ENCODE measurements at places on chromosomes 2 and 18. TPM values are rescaled to one million over a fixed set of nuclear protein-coding genes. Genes with fewer than 3 reads are reported as not detected.

DNA sequence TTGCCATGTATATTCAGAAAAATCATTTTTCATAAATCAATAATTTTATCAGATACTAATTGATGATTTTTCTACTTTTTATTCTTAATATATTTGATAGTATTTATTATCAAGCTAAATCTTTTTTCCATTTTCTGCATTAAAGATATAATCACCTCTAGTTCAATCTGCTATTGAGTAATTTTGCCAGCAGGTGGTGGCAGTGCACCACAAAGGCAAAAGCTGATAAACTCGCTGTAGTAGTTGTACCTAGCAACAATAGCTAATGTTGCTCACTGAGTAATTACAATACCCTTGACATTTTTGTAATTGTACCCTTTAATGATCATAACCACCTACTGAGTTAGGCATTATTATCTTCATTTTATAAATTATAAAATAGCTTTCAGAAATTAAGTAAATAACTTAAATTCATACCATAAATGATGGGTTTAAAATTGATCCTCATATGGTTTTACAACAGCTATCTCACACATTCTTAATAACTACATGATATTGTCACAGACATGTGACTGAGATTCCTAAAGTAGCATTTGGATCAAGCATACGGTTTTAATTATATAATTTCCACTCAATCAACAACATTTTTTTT, 52.0 kb upstream of the CALCRL start:
- DNase-seq: peak; percentile 39
- no peaks in the 10 kb centered on the region for H3K36me3 ChIP-seq
- H3K4me1 ChIP-seq: no peaks in the 10 kb centered on the region
- H3K27ac ChIP-seq: no peak overlapping the region

- H3K27me3 ChIP-seq: no peaks in the 10 kb centered on the region
- H3K4me3 ChIP-seq: no peak overlapping the region
- peaks cover 9% of the 10 kb centered on the region for H3K4me1 ChIP-seq
- DNase-seq: no peak
- H3K27ac ChIP-seq: no peak overlapping the region
- H3K36me3 ChIP-seq: peaks cover 6% of the 10 kb centered on the region
Observed at GRCh38 chr2:62056341-62056740, 139.6 kb upstream of the B3GNT2 start.

- H3K27ac ChIP-seq: no peak overlapping the region
- peaks cover 52% of the 10 kb centered on the region for H3K27me3 ChIP-seq
- DNase-seq: no peak
- H3K4me3 ChIP-seq: peak overlapping the region; percentile 8
- peaks cover 2% of the 10 kb centered on the region for H3K36me3 ChIP-seq
Observed at GRCh38 chr2:1995081-1995480, 250.8 kb upstream of the PXDN start.

GRCh38 chr2:10357193-10358169, 54.8 kb downstream of the HPCAL1 start:
- no peaks in the 10 kb centered on the region for H3K27me3 ChIP-seq
- H3K36me3 ChIP-seq: peaks cover 3% of the 10 kb centered on the region
- no peak overlapping the region for H3K4me3 ChIP-seq
- DNase-seq: no peak

- H3K4me3 ChIP-seq: no peak overlapping the region
- peaks cover 1% of the 10 kb centered on the region for H3K4me1 ChIP-seq
- H3K27me3 ChIP-seq: peaks cover 5% of the 10 kb centered on the region
- no peak overlapping the region for H3K27ac ChIP-seq
- no peaks in the 10 kb centered on the region for H3K36me3 ChIP-seq
- DNase-seq: no peak
Observed at GRCh38 chr2:64861452-64862397, 127.5 kb upstream of the SLC1A4 start.

- H3K36me3 ChIP-seq: no peaks in the 10 kb centered on the region
- no peaks in the 10 kb centered on the region for H3K4me1 ChIP-seq
- H3K4me3 ChIP-seq: no peak overlapping the region
- no peak for DNase-seq
Observed at GRCh38 chr2:208570851-208571763, 164.5 kb downstream of the PTH2R start.

- H3K36me3 ChIP-seq: no peaks in the 10 kb centered on the region
- no peak overlapping the region for H3K4me3 ChIP-seq
- H3K27me3 ChIP-seq: peaks cover 6% of the 10 kb centered on the region
- H3K4me1 ChIP-seq: no peaks in the 10 kb centered on the region
- DNase-seq: no peak
- no peak overlapping the region for H3K27ac ChIP-seq
Observed at GRCh38 chr2:128502200-128502599, 183.5 kb upstream of the HS6ST1 start.

- H3K36me3 ChIP-seq: no peaks in the 10 kb centered on the region
- H3K4me3 ChIP-seq: no peak overlapping the region
- no peaks in the 10 kb centered on the region for H3K4me1 ChIP-seq
Observed at GRCh38 chr18:79780547-79780946, 17.2 kb upstream of the KCNG2 start.

DNA sequence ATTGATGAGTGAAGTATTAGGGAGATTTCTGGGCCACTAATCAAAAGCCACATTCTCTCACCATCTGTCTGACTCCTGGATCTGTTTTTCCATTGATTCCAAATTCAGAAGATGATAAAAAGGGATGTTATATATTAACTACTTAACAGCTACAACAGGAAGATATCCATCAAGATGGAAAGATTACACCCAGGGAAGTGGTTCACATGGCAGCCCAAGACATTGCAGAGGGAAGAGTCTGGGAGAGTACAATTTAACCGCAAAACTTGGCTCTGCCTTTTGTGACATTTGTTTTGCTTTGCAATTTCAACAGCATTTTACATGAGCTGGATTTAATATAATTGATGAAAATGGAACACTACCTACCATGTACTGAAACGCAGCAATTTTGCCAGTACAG, 22.5 kb upstream of the TCF4 start:
- H3K4me3 ChIP-seq: no peak overlapping the region
- DNase-seq: no peak
- H3K36me3 ChIP-seq: no peaks in the 10 kb centered on the region
- no peaks in the 10 kb centered on the region for H3K4me1 ChIP-seq
- no peak overlapping the region for H3K27ac ChIP-seq
- no peaks in the 10 kb centered on the region for H3K27me3 ChIP-seq

DNA sequence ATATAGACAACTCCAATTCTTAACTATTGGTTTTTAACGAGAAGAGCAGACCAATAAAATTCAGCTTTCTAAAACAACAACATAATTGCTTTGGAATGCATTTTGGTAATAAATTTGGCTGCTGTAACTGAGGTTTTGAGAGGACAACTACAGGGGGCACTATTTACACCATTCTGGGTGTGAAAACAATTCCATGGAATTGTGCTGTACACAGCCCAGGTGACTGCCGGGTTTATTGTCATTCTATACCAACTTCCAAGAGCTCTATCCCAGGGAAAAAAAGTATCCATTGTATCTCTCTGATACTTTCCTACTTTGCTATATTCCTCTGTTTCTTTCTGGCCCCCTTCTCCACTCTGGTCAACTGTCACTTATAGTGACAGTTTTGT, 38.4 kb downstream of the IRS1 start:
- H3K27me3 ChIP-seq: no peaks in the 10 kb centered on the region
- no peak overlapping the region for H3K4me3 ChIP-seq
- H3K4me1 ChIP-seq: no peaks in the 10 kb centered on the region
- peaks cover 7% of the 10 kb centered on the region for H3K36me3 ChIP-seq
- DNase-seq: no peak

DNA sequence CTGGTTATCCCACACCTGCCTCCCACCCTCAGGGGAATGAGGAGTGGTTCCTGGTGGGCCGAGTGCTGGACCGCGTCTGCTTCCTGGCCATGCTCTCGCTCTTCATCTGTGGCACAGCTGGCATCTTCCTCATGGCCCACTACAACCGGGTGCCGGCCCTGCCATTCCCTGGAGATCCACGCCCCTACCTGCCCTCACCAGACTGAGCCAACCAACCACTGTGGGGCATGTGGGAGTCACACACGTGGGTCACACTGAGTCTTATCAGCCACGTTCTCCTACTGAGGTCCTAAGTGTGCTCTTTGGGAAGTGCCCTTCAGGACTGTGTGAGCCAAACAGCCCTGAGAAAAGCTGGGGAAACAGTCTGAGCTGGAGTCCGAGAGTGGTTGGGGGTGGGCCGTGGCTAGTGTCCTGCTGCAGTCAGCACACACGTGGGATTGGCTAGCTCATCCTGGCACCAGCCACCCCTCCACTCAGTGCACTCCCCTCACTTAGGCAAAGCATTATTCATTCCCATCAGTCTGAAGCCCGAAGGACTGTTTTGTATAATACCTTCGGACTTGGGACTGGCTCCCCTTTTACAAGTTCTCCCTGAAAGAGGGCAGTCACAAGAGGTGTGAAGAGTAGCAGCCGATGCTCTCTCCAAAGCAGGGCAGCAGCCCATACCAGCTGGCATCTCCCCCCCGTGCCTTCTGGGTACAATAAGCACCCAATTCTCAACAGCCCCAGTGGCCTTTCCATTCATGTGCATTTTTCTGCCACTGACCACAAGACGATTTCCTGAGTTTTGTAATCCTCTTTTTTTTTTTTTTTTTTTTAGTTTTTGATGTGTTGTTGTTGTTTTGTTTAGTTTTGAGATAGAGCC, 4.6 kb downstream of the TIGD1 start:
- no peak overlapping the region for H3K4me3 ChIP-seq
- H3K27ac ChIP-seq: no peak overlapping the region
- H3K27me3 ChIP-seq: no peaks in the 10 kb centered on the region
- peaks cover 30% of the 10 kb centered on the region for H3K4me1 ChIP-seq

GRCh38 chr2:32182667-32183066, 17.0 kb downstream of the SLC30A6 start:
- no peak for DNase-seq
- no peak overlapping the region for H3K4me3 ChIP-seq
- H3K27me3 ChIP-seq: no peaks in the 10 kb centered on the region

DNA sequence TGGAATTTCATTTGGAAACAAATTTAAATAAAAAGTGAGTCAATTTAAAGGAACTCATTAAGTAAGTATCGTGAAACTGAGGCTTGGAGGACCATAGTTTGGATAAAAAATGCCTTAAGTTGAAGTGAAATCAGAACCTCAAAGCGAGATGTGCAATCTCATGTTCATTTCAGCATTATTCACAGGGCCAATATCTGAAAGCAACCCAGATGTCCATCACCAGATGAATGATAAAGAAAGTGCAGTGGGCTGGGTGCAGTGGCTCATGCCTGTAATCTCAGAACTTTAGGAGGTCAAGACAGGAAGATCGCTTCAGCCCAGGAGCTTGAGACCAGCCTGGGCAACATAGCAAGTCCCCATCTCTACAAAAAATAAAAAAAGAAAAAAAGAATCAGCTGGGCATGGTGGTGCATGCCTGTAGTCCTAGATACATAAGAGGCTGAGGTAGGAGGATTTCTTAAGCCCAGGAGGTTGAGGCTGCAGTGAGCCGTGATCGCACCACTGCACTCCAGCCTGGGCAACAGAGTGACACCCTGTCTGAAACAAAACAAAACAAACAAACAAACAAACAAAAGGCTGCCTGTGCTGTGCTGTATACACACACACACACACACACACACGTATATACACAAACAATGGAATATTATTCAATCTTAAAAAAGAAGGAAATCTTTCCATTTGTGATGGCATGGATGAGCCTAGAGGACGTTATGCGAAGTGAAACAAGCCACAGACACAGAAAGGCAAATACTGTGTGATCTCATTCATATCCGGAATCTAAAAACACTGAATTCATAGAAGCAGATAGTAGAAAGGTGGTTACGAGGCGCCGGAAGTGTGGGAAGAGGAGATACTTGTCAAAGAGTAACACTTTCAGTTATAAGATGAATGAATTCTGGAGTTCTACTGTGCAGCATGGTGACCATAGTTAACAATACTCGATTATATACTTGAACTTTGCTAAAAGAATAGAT, 14.5 kb downstream of the SH3RF3 start:
- H3K4me3 ChIP-seq: peak overlapping the region; percentile 44
- H3K27ac ChIP-seq: peak overlapping the region; percentile 58
- DNase-seq: no peak
- peaks cover 6% of the 10 kb centered on the region for H3K27me3 ChIP-seq
- H3K4me1 ChIP-seq: peaks cover 8% of the 10 kb centered on the region

DNA sequence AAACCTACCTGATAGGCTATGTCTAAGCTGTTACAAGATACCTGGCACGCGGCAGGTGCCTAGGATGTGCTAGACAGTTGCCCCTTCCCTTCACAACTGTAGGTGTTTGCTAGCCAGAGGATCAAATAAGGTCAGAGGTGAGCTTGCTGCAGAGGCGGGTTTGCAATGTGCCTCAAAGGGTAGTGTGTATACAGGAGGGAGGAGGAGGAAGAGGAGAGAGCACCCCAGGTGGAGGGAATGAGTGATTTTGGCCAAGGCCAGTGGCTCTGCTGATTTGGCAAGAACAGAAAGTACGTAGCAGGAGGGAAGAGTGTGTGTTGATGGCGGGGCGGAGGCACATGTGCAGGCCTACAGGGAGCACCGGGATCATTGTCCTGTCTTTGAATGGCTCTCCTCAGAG, 236.5 kb downstream of the HAUS1 start:
- peaks cover 51% of the 10 kb centered on the region for H3K4me1 ChIP-seq
- peaks cover 1% of the 10 kb centered on the region for H3K36me3 ChIP-seq
- H3K27me3 ChIP-seq: peaks cover 24% of the 10 kb centered on the region
- H3K27ac ChIP-seq: peak overlapping the region; percentile 35
- H3K4me3 ChIP-seq: no peak overlapping the region
- no peak for DNase-seq

DNA sequence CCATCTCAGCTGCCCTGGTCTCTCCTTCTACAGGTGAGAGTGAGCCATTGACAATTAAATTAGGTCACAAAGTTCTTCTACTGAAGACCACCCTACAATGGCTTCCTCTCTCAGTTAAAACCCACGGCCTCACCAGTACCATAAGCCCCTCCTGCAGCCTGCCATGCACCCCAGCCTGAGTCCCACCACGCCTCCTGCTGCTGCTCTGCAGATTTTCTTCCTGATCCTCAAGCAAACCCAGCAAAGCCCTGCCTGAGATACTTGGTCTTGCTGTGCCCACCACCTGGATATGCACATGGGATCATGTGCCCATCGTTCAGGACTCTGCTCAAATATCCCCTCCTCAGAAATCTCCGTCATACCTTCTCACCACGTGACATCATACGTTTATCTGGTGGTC, 696.6 kb downstream of the RNF144A start:
- no peak overlapping the region for H3K27ac ChIP-seq
- no peaks in the 10 kb centered on the region for H3K27me3 ChIP-seq
- no peak overlapping the region for H3K4me3 ChIP-seq
- peaks cover 27% of the 10 kb centered on the region for H3K4me1 ChIP-seq
- DNase-seq: no peak
- peaks cover 2% of the 10 kb centered on the region for H3K36me3 ChIP-seq

DNA sequence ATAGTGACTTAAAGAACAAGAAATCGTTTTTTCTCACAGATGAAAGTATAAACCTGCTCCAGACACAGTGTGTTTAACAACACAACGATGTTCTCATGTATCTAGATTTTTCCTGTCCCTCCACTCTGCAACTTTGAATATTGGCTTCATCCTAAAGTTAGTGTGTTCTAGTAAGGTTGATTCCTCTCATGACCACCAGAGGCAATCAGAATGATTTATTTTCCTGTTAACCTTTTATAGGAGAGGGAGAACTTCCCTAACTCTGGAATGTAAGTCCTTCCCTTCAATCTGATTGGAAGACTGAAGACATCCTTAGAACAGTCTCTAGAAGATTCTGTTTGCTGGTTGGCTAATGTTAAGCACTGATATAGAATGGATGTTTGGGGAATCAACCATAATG, 41.0 kb upstream of the TAF4B start:
- no peak for DNase-seq
- no peak overlapping the region for H3K4me3 ChIP-seq

GRCh38 chr18:35510076-35510651, 12.4 kb upstream of the INO80C start:
- H3K27ac ChIP-seq: no peak overlapping the region
- no peak for DNase-seq
- H3K4me1 ChIP-seq: no peaks in the 10 kb centered on the region

The PPP4R1 gene
- 40.2 TPM for total RNA-seq

The UBR3 gene
- 26.7 TPM for total RNA-seq

The DCAF17 gene
- total RNA-seq: 17.5 TPM

The ANKZF1 gene
- 170 TPM for total RNA-seq

The ASB18 gene
- not detected for total RNA-seq

The REG3G gene
- not detected for total RNA-seq

Data from activated naive CD8-positive, alpha-beta T cell treated with anti-CD3 and anti-CD28 coated beads, Interleukin-2, amount 10 ng/mL, durations not matched to agents 7 days and 5 days (primary cell).